ENCODE measurements at places on chromosomes 7 and 10.

DNA sequence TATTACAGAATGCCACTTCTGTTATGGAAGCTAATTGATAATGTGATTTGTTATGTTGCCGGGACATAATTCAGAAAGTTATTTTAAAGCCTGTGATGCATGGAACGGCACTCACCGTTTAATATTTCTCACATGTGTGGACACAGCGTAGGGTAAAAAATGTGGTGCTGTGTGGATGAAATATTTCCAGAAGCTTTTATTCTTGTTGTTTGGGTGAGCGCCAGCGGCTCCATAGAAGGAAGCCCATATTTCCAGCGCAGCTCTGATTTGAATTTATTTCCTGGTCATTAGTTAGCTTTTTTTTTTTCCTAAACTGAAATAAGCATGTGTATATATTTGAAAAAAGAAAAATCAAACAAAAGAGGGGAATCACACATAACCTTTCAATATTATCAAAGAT is 20.2 kb upstream of the NKX6-2 start:
- no peak for DNase-seq

GRCh38 chr7:135770139-135770710 is 21.6 kb upstream of the FAM180A start:
- no peak for DNase-seq

- no peak for DNase-seq
Observed at GRCh38 chr7:69076566-69076965, 521.7 kb upstream of the AUTS2 start.

GRCh38 chr10:28294809-28295208 is 8.1 kb downstream of the MPP7 start:
- no peak for DNase-seq

- DNase-seq = peak; percentile 71
Observed at GRCh38 chr10:4984971-4985594, 18.6 kb downstream of the AKR1C2 start.

- no peak for DNase-seq
Observed at GRCh38 chr7:1710936-1711335, 40.9 kb downstream of the ELFN1 start.

- DNase-seq = no peak
Observed at GRCh38 chr7:115273139-115273772, 351.4 kb downstream of the MDFIC start.

GRCh38 chr7:20270371-20270770 is 53.2 kb upstream of the MACC1 start:
- no peak for DNase-seq

DNA sequence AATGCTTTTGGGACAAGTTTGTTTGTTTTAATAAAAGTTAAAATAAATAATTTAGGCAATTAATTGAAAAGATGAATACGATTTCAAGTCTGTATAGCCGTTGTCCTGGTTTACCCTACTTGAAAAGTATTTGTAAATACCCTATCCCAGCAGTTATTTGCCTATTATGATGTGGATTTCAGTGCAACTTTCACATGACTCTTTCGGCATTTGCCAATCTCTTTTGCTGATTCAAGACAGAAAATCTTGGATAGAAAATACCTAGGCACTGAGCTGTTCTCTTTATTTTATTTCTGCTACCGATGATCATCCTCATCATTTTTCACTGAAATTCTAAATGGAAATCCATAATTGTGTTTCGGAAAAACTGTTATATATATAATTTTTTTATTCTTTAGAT is 125.9 kb upstream of the FZD8 start:
- DNase-seq = no peak

DNA sequence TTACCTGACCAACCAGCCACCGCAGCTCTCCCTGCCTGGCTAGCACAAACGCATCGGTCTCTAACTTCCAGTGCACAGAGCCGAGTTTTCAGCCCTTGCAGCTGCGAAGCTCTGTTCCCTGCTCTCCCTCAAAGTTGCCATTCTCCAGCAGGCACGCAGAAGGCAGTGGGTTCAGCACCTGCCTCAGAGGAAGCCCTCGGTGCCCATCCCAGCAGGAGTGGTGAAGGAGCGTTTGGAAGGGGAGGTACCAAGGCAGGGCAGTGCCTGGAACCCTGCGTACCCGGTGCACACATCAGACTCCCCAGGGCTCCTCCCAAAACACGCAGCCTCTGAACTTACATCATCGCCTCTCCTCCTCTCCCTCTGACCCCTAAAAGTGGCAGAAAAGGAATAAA is 1.7 kb upstream of the STK32C start:
- no peak for DNase-seq

DNA sequence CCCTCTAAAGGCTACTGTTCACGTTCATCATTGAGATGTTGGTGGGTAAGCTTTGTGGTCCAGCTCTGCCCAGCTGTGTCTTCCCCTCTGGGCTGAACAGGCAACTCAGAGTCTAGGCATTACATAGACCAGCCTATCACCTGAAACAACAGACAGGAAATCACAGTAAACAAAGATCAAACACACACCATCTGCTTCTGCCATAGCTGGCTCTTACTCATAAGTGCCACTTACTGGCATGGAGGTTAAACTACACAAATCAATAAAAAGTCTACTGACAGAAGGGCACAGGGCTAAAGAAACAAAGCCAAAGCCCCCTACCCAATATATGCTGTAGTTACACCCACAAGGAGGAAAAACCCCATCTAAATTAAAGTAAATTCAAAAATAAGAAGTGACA is 35.0 kb downstream of the SEPTIN14 start:
- no peak for DNase-seq

GRCh38 chr7:30702200-30702599 is 19.9 kb upstream of the CRHR2 start:
- no peak for DNase-seq

- DNase-seq = no peak
Observed at GRCh38 chr7:137741443-137741842, 105.3 kb downstream of the DGKI start.

DNA sequence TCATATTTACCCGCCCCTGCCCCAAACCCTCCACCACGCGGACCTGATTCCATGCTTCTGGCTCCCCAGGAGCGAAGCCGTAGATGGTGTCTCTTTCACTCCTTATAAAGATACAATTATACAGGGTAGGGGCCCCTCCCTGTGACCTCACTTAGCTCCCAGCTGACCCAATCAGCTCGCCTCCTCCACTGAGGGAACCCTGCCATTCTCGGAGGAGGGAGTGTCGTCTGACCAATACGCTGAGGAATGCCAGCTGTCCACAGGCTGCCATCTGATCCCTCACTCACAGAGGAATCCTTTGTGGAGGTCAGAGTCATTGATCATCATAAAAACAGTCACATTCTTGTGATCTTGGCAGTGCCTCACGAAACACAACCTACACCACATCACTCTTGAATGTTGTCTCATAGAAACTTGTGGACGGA is 67.5 kb upstream of the INSIG1 start:
- DNase-seq = peak; percentile 96

GRCh38 chr7:118699222-118699621 is 474.7 kb downstream of the ANKRD7 start:
- no peak for DNase-seq

GRCh38 chr10:57014758-57015157 is 653.7 kb upstream of the ZWINT start:
- DNase-seq = no peak

GRCh38 chr7:47249361-47249760 is 332.6 kb downstream of the TNS3 start:
- DNase-seq = no peak

DNA sequence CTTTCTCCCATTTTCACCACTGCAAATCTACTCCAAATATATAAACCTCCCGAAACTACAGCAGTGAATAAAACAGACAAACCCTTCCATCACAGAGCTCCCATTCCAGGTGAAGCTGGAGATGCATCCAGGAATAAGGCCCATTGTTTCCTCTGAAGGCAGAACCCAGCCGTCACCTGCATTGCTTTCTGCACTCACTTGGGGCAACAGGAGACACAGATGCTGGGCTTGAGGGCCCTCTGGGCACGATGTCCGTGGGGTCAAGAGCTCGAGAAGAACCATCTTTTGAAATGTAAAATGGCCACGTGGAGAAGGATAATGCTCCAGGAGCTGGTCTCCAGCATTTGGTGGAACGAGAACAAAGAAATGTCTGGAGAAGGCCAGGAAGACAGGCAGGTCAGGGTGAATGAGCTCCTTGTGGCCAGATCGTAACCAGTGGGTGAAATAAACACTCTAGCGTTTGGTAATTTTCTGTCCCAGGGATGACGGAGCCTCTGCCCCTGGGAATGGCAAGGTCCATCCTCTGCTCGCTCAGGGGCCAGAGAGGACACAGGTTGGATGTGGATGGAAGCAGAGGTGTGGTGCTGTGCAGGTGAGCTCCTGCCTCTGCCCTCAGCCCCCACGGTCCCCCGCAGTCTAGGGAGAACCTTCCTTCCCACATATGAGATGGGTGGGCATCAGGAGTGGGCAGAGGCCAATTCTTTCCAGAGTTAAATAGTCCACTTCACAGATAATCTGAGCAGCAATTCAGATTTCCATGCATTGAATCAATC is 556.1 kb downstream of the DNAJB6 start:
- DNase-seq = no peak

DNA sequence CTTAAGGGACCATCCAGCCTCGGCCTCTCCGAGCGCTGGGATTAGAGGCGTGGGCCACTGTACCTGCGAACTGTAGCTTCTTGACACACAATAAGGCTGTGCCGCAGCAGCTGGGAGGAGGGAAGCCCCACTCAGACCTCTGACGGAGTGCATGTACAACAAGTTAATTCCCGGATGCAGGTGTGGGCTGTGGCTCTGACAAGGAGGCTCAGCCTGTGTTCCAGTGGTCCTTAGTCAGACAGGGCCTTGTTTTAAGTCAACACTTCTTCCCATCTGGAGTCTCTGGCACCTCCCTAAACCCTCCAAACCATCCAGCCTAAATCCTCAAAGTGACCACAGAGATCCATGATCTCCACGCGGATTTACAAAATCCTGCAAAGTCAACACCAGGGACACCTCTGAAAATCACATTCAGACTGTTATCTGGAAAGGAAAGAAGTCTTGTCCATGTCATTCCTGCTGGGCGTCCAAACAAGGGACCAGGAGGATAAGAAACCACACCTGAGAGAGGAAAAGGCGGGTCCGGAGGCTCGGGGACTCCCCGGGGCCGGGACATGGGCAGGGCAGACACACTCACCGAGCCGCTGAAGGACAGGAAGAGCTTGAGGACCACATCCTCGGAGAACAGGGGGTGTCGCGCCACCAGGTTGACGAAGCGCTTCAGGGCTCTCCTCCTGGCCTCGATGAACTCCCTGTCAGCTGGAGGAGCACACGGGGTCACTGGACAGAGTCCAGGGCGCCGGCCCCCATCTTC is 29.4 kb downstream of the NUDT1 start:
- DNase-seq = no peak

DNA sequence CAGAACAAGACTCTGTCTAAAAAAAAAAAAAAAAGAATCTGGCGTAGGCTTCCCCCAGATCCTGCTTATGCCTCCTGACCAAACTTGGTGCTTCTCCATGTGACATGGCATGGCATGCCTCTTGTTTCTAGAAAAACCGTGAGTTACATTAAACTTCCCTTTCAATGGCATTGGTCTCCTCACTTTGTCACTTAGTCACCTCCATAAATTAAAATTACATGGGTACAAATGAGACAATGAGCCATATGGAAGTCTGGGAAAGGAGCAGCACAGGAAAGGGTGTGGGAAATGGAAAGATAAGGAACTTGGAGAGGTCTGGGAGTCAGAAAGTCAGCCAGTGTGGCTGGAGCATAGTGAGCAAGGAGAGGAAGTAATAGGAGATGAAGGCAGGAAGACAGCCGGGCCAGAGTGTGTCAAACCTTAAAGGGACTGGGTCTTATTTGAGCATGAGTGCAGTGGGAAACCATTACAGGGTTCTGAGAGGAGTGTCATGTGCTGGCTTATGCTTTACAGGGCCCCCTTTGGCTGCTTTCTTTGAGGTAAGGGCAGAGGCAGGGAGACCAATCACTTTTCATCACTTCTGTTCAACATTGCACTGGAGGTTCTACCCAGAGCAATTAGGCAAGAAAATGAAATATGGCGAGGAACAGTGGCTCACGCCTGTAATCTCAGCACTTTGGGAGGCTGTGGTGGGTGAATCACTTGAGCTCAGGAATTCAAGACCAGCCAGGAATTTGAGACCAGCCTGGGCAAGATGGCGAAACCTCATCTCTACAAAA is 21.3 kb upstream of the ZMIZ2 start:
- peak; percentile 29 for DNase-seq

DNA sequence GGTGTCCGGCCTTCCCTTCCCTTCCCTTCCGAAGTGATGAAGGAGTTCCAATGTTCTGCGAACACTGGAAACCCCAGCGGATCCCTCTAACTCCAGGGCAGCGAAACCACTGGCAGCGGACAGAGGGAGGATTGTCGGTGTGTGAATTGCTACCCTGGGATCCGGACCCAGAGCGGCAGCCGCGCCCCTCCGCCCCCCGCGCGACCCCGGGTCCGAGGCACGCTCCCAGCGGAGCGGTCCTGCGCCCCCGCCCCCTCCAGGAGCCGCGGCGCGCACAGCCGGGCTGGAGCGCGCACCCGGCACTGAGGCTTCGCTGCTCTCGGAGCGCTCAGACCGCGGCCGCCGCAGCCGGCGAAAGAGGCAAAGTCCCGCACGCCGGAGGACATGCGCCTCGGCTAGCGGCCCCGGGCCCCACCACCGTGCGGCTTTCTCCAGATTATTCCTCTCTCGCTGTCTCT is at the start of gene PTPRZ1:
Gene PTPRZ1 (plus strand): TSS at position 331 of the 458 bp plus-strand sequence. CDS start 339 bp downstream, outside the sequence.
- no peak for DNase-seq

DNA sequence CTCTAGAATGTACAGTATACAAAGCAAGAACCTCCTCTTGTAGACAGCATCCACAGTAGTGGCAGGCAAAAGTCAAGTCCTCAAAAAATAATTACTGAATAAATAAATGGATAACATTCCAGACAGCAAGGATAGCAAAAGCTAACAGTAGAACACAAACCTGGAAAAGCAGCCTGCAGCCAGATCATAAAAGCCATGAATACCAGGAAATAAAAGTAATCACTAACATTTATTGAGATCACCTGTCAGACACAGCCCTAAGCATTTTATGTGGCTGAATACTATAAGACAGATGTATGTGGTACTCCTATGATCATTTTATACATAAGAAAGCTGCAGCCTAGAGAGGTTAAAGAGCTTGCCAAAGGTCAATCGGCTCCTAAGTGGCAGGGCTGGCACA is 34.0 kb downstream of the CUL2 start:
- no peak for DNase-seq

DNA sequence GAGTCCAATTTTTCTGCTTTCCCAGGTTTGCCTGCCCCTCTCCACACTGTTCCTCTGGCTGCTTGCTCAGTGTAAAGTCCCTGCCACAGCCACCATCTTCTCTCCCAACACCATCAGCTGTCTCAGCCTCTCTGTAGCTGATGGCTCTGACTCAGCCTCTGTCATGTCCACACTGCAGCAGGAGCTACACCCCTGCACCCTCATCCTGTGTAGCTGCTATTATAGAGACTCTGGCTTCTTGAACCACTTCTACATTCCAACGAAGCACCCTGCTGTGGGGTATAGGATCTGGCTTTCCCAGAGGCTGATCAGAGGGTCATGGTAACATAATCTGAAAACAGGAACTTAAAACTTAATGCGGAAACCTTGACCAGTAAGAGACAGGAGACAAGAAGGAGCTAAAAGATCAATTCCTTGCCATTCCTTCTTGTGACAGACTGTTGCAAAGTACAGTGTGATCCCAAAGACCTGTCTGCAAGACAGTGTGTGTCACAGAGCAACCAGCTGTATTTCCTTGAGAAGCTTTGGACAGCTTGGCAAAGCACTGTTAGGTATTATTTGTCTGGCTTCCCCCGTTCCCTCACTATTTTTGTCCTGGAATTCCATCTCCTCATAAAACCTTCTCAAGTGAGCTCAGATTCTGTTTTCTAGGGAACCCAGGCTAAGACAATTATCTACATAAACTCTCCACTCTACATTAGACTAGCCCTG is 42.3 kb downstream of the NRCAM start:
- peak; percentile 41 for DNase-seq

GRCh38 chr10:17427666-17428350 is 26.6 kb downstream of the ST8SIA6 start:
- no peak for DNase-seq

GRCh38 chr7:2255145-2256139 is 13.4 kb downstream of the NUDT1 start:
- no peak for DNase-seq

Data from kidney glomerular epithelial cell (primary cell).